ENCODE measurements at places on chromosomes 1 and 21. TPM values are rescaled to one million over a fixed set of nuclear protein-coding genes. Genes with fewer than 3 reads are reported as not detected.

- no peak overlapping the region for H3K27ac ChIP-seq
- H3K36me3 ChIP-seq, result no peaks in the 10 kb centered on the region
Observed at GRCh38 chr1:117616967-117617366, 11.1 kb downstream of the TENT5C start.

DNA sequence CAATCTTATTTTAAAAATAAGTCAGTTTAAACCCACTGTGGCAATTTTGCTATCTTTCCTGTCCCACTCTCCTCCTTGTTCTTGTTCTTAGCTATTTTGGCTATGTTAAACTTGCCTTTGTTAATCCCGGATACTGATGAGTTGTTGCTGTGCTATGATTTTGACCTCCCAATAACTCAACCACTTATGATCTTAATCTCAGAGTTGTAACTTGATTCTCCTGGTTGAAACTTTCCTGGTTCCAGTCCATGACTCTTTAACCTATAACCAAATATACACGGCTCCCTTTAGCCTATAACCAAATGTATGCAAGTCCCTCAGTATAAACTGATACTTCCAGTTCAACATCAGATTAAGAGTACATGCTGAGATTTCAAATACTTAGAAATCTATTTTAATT lies 15.6 kb upstream of the ACADM start:
- no peaks in the 10 kb centered on the region for H3K36me3 ChIP-seq
- H3K4me3 ChIP-seq, result no peak overlapping the region
- no peak overlapping the region for H3K27ac ChIP-seq
- DNase-seq, result no peak
- no peaks in the 10 kb centered on the region for H3K27me3 ChIP-seq
- H3K4me1 ChIP-seq, result no peaks in the 10 kb centered on the region

- DNase-seq, result no peak
- H3K27me3 ChIP-seq, result peaks cover 3% of the 10 kb centered on the region
- H3K4me1 ChIP-seq, result no peaks in the 10 kb centered on the region
- no peak overlapping the region for H3K27ac ChIP-seq
- H3K4me3 ChIP-seq, result no peak overlapping the region
- no peaks in the 10 kb centered on the region for H3K36me3 ChIP-seq
Observed at GRCh38 chr1:36775716-36776115, 258.6 kb downstream of the GRIK3 start.

BSND gene
- not detected for total RNA-seq

CHRNB2 gene
- 0.03 TPM for total RNA-seq
